Urinary bladder (tissue), 4 donors: ENCODE measurements at places on chromosomes 2 and 18.

GRCh38 chr2:135202751-135203150, 150.7 kb downstream of the RAB3GAP1 start:
- no peak for DNase-seq

- no peak for DNase-seq
These were observed 15.3 kb downstream of the SP9 start for GRCh38 chr2:174350018-174350417.

GRCh38 chr18:62437235-62438017, 85.4 kb upstream of the ZCCHC2 start:
- no peak for DNase-seq

- DNase-seq = no peak
These were observed 268.2 kb upstream of the ID2 start for GRCh38 chr2:8413589-8414135.

- DNase-seq = no peak
These were observed 34.0 kb upstream of the RNF138 start for GRCh38 chr18:32057624-32058165.

DNA sequence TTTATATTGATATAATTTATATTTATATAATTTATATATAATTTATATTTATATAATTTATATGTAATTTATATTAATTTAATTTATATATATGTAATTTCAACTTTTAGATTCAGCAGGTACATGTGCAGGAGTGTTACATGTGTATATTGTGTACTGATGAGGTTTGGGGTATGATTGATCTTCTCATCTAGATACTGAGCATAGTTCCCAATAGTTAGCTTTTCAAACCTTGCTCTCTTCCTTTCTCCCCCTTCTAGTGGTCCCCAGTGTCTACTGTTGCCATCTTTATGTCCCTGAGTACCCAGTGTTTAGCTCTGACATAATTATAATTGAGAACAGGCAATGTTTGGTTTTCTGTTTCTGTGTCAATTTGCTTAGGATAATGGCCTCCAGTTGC, 1335.3 kb upstream of the CDH2 start:
- DNase-seq = no peak

GRCh38 chr2:20653695-20654534, 3.0 kb upstream of the HS1BP3 start:
- DNase-seq = no peak

DNA sequence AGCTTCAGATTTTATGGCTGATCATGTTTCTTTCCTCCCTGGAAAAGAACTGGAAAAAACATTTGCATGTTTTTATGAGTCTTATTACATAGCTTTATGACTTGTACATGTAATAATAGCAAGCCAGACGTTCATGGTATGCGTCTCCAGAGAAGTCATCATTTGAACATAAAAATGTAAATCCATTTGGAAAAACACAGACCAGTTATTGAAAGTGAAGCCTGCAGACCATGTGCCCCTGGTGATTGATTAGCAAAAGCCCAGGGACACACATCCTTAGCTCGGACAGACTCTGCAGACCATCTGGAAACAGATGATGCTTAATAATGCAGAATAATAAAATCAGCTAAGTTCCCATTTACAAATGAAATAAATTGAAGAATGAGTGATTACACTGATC, 283.1 kb downstream of the TDRD15 start:
- no peak for DNase-seq
